GM12864 (cell line): ENCODE measurements at places on chromosomes 2 and 18.
A peak's percentile ranks its signal among the peaks of the same experiment; 100 is the strongest.

DNA sequence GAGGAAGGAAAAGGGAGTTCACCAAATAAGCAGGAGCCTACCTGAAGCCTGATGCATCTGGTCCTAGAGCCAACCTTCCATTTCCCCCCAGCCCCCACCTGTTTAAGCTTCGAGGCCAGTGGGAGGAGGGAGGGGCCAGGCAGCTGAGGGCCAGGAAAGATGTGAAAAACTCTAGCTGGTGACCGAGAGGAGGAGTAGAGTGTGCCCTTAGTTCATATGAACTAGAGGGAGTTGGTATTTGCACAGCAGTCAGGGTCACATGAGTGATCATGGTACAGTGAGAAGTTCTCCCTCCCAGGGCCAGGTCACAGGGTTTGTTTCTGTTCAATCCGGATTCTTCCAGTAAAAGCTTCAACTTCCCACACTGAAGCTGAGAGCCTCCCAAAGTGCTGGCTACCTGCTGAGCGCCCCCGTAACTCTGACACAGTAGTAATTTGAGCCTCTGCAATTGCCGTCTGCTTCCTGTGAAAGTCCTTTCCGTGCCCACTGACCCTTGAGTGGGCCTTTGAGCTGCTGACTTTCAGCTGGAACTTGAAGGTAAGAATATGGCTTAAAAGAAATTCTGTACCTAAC lies at the start of gene SULT1C2:
Gene SULT1C2 (plus strand): TSS at position 362 of the 573 bp plus-strand sequence. CDS start 4,773 bp downstream, outside the sequence.
- DNase-seq = no peak

DNA sequence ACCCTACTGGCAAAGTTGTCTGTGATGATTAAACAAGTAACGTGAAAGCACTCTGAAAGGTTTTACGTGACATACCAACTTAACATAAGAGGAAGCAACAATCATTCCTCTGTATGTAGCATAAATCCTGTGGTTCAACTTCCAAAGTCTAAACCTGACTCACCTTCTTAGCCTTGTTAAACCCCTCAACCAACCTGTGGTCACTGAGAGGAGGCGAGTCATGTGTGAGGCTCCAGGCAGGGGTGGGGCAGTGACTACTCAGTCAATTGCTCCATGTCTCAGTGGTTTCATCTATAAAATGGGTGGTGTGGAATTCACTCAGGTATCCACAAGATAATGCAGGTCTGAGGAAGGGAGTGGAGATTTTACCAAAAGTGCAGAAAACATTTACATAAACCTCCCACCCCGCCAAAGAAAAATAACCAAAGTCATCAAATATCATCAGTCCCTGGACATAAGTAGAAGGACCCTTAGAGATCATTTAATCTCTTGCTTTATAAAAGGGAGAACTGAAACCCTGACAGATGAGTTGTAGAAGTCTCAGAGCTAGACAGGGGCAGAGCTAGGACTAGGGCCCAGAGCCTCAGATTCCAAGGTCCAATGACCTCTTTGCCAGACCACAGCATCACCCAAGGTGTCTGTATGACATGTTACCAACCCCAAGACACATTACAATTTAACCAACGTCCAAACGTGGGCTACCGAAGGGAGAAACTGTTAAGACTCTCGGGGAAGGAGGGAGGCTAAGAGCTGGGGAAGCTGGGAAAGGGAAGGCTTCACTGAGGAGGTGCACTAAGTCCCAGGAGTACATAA lies 3.7 kb upstream of the PCBP1 start:
- DNase-seq = no peak

- DNase-seq = no peak
Measured at GRCh38 chr18:58611395-58612131, 17.3 kb downstream of the ALPK2 start.

DNA sequence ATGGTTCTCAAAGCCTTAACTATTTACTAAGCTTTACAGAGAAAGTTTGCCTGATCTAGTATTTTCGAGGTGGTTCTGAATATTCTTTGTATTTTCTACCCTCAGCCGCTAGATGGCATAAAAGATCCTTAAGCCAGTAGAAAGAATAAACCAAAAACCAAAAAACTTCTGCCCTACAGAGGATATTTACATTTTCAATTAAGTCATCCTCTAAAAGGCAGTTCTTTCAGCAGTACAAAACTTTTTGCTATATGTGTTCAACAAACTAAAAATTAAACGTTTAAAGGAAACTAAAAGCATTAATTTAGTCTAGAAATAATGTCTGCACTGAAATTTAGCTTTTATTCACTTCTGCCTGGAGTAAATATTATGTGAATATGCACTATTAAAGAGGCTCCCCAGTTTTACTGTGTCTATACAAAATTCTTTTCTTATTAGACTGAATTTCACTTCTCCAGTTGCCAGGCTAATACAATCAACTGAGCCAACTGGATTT lies 297.5 kb downstream of the PIEZO2 start:
- peak; percentile 60 for DNase-seq

GRCh38 chr2:17541531-17541950 lies 1.0 kb downstream of the VSNL1 start:
- no peak for DNase-seq
